SK-N-SH (cell line): ENCODE measurements at places on chromosomes 1 and 21.

DNA sequence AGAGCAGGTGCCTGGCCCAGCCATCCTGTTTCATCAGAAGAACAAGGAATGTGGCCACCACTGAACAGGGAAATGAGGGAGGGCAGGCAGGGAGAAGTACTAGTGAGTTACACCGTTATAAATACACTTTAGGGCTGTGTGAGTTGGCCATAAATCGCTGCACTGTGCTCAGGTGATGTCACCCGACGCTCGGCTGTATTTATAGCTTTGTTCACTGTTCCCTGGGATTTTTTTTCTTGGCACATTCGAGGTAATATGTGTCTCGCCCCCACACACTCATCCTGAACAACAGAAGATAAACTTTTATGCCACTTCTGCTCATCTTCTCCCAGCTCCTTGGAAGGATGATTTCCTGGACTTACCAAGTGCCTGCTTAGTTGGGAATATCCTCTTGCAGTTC lies 9.0 kb upstream of the KIRREL1 start:
- no peak for DNase-seq

GRCh38 chr1:89957107-89957506 lies 37.8 kb upstream of the ZNF326 start:
- DNase-seq: no peak

DNA sequence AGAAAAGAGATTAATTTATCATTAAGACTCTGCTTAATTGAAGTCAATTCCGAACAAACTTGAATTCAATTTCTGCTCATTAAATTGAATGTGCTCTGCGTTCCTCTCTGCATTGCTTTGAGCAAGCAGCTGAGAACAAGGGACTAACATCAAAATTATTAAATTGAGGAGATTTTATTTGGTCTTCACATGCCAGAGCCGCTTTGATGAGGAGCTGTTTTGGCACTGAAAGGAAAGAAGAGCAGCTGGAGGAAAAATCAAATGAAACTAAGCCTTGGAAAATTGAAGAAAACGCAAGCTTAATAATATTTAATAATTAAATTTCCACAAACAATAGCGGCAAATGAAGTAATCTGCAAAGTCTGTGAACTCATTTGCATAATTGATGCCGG lies 222.0 kb upstream of the PKN2 start:
- no peak for DNase-seq

GRCh38 chr21:32733356-32733755 lies 5.5 kb upstream of the SYNJ1 start:
- DNase-seq: no peak

GRCh38 chr1:14681182-14681581 lies 82.7 kb downstream of the KAZN start:
- no peak for DNase-seq

DNA sequence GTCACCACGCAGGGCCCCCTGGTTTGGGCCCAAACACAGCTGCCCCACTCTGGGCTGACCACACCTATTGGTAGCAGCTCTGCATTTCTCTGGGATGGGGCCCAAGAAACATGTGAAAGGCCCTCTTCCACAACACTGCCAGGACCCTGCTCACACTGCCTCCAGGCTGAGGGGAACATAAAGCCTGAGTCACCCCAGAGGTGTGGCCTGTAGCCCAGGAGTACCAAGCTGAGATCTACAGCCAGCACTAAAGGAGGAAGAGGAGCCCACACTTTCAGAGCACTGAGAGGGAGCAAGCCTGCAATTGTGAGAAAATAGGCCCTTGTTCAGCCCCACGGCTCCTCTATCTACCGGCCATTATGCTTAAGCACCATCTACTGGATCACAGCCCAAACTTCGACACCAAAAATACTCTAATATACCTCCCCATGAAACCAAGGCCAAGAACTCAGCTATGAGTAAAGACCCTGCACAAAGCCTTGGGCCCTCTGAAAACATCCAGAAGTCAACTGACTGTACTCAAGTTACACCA lies 14.4 kb upstream of the OR2T10 start:
- no peak for DNase-seq

DNA sequence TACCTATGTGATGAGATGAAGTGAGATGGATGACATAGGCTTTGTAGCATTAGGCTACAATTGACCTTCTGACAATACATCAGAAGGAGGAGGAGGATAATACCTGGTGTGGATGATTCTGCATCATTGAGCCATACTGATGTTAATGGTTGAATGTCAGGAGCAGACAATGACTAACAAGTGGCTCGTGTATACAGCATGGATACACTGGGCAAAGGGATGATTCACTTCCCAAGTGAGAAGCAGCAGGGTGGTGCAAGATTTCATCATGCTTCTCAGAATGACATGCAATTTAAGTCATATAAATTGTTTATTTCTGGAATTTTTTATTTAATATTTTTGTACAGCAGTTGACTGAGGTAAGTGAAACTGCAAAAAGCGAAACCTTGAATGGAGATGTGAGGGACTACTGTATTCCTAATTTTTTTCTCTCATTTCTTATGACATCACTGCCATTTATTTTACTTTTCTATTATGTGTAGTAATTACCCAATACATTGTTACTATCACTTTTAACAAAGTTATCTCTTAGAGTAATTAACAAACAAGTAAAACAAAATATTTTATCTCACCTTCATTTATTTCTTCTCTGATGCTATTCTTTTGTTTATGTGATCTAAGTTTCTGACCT lies 34.4 kb upstream of the COP1 start:
- DNase-seq: no peak

DNA sequence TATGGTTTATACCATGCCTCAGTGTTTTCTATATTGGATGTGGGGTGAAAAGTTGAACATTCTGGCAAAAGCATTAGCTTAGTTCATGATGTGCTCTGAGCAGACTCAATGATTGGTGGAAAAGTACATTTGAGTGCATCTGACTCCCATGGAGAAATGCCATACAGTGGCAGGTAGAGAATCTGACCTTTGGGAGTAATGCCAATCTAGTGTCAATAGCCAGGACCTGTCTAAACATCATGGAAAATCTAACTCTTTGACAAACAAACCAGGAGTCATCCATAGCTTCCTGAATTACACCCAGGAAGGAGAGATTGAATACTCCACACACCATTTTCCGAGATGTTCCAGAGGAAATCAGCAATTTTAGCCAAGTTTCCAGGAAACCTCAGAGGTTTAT lies 51.0 kb downstream of the XCL1 start:
- DNase-seq: no peak

- no peak for DNase-seq
These were observed 16.4 kb upstream of the TSPEAR start for GRCh38 chr21:44727757-44728156.

DNA sequence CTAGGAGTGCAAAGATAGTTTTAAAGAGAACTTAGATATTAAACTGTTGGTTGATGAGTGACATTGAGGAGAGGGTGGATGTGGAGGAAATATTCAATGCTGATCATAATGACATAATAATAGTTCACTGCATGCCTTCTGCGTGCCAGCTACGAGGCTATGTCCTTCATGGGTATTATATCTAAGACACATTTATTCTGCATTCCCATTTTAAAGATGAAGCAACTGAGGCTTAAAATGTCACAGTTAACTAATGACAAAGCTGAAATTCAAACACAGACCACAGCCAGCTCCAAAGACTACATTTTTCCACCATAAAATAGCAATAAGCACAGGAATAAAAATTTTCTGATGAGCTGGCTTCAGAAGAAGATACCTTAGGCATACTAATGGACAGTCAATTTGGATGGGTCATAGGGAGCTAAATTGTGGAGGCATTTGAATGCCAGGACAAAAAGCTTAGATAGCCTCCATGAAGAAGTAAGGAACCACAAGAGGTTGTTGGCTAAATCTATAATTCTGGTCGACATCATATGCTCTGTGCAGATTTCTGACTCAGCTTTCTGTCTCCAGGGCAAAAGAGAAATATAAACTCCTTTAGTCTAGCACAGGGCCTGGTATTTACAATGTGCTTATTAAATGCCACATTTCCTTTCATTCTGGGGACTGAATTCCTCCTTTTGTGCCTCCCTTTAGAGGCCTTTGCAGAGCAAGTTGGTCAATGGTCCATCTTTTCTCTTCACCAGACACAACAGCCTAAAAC lies 71.2 kb upstream of the NRIP1 start:
- no peak for DNase-seq
